CD4-positive, alpha-beta T cell treated with Interferon alpha-2 for 1 hour (primary cell): ENCODE measurements at places on chromosomes 12 and 14.

- peak; percentile 64 for DNase-seq
Measured at GRCh38 chr12:116236148-116236731, 41.3 kb downstream of the MED13L start.

DNA sequence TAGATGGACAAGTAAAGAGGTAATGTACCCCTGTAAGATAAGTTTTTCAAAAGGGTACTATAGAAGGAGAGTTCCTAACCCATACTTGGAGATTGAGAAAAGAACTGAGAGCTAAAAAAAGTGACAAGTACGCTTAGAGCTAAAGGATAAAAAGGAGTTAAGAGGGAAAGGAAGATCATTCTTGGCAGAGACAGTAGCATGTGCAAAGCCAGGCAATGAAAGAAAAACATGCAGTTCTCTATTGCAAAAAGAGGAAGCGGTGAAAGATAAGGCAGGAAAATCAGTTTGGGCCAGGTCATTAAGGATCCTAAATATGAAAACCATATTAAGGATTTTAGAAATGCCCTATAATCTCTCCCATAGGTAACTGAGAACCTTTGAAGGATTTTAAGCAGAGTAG is 500.4 kb upstream of the GARIN6 start:
- DNase-seq = no peak

DNA sequence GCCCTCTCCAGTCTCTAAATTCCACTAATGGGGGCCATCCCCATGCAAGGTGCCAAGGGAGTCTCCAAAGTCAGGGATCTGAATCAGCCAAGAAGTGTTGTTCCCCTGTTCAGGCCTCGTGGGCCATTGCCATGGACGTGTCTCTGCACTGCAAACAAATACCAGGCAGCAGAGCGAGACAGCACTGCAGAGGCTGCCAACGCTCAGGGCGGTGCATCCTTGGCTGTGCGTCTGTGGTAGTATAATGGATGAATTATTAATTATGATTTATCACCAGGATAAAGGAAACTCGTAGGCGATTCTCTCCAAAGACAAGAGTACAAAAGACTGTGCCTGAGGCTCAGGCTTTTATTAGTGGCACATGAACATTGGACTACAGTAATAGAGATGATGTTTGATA is 122.3 kb upstream of the NTF3 start:
- no peak for DNase-seq

- no peak for DNase-seq
Measured at GRCh38 chr12:1564067-1564466, 30.3 kb downstream of the FBXL14 start.

DNA sequence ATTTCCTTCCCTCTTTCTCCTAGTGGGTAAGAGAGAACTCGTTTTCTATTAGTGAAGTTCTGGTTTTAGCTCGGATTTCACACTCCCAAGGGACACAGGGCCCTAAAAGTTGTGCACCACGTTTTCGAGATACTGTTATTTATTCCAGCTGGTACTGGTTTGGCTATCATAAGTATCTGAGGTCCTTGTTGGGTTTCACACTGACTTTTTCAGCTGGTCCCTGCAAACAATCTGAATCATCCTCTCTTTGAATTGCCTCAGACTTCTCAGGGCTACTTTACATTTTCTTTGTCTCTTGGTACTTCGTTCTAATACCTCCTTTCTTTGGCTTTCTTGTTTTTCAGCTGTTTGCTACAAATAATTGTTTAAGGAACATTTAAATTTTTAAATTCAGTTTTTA is 75.7 kb downstream of the SCN8A start:
- no peak for DNase-seq

- no peak for DNase-seq
Measured at GRCh38 chr14:77615361-77616132, 890 bp downstream of the SPTLC2 start.

GRCh38 chr12:21751517-21751916 is 23.0 kb downstream of the KCNJ8 start:
- DNase-seq = no peak

- DNase-seq = no peak
Measured at GRCh38 chr14:31939934-31940333, 137.2 kb upstream of the ARHGAP5 start.

- DNase-seq = no peak
Measured at GRCh38 chr12:80291108-80291754, 152.8 kb upstream of the PTPRQ start.

DNA sequence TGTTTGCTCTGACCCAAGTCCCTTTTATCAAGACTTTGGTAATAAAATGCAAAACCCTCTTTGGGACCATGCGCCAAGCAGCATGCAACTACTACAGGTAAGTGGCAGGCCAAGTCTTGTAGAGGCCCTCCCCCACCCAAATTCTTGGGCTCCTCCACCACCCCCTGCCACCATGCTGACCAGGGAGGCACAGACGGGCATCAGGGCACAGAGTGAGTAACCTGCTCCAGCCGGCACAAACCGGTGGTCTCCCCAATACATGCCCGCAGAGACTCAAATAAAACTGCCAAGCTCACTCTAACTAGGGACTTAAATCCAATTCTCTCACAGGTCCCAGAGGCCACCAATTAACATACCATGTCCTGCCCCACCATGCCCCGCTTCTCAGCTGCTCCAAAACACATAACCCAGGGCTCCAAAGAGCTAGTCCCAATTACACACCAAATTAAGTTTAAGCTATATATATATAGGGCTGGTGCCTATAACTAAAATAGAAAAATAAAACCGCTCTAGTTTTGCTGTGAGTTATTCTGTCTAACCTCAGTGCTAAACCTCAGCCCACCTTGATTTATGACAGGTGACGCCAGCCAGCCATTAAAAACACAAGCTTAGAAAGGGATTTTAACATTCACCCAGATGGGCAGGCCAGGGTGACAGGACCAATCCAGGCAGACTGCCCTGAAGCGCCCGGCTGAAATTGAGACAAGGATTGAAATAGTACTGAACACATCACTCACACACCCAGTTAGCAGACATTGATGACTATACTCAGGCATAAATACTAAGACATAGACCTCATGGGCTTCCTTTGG is 81.0 kb downstream of the CLMN start:
- no peak for DNase-seq

DNA sequence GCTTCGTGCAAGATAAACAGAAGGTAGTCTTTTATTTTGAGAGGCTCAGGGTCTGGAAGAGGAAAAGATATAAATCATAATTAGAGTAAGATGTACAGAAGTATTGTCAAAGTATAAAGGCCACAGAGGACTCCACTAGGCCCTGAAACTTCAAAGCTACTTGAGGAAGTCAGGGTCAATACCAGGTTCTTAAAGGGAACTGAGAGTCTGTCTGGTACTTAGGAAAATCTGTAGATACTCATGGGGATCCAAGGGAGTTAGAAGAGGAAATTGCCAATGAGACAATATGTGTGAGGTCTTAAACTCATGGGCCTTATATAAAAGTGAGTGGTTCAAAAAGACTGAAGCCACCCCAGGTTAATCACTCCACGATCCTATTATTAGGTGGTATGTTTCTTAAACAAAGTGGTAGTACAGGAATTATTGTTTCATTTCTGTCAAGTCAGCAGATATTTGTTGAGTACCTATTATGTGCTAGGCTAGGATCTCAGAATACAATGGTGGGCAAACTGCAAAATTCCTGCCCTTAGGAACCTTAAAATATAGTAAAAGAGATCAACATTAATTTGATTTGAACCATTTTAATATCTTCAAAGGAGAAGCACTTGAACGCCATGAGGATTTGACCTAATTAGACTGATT is 314.6 kb downstream of the ADAMTS20 start:
- no peak for DNase-seq

DNA sequence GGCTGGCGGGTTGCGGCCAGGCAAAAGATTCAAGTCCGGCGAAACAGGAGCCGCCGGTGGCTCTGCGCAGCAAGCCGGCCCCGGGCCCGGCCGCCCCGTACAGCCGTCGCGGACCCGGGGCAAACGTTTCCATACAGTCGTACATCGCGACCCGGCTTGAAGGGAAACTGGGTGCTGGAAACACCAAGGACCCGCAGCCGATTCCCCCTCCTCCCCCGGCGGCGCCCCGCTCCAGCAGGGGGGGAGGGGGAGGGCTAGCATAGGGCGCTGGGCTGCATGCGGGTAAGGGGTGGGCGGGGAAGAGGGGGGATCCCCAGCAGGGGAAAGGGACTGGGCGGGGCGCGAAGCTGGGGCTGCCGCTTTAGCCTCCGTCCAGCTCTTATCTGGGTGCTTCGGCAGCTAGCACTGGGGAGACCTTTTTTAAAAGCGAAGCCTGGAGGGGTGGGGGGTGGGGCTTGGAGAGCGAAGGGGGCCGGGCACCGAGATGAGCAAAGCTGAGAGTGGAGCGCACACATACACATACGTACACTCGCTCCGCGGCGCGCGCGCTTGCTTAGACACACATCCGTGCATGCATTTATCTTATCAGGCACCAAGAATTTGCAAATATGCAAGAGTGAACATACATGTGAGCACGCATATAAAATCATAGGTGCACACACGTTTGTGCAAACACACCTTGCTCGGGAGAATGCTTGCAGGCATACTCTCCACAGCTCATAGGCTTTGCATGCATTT is 11.9 kb downstream of the RARG start:
- DNase-seq = peak; percentile 79

GRCh38 chr12:93537769-93538168 is 34.7 kb upstream of the SOCS2 start:
- DNase-seq = no peak

- DNase-seq = no peak
Measured at GRCh38 chr14:55938249-55938791, 179.9 kb upstream of the PELI2 start.

GRCh38 chr12:120103371-120103770 is 13.2 kb downstream of the RAB35 start:
- DNase-seq = no peak

GRCh38 chr12:5264006-5264405 is 167.9 kb upstream of the NTF3 start:
- DNase-seq = no peak

GRCh38 chr12:105822131-105823105 is 316.3 kb downstream of the NUAK1 start:
- DNase-seq = no peak
